Stimulated activated CD4-positive, alpha-beta T cell treated with anti-CD3 and anti-CD28 coated beads, TNF-alpha, amount 100 ng/mL, for 4 hours (primary cell): ENCODE measurements at places on chromosomes 3 and 15.

GRCh38 chr3:9732080-9732739, 675 bp downstream of the BRPF1 start:
- DNase-seq: no peak

- DNase-seq: no peak
Measured at GRCh38 chr3:186520431-186520830, 23.7 kb downstream of the CRYGS start.

- no peak for DNase-seq
Measured at GRCh38 chr3:116841003-116841735, 131.6 kb downstream of the TUSC7 start.

GRCh38 chr15:41979493-41980266, 7.3 kb upstream of the EHD4 start:
- no peak for DNase-seq

DNA sequence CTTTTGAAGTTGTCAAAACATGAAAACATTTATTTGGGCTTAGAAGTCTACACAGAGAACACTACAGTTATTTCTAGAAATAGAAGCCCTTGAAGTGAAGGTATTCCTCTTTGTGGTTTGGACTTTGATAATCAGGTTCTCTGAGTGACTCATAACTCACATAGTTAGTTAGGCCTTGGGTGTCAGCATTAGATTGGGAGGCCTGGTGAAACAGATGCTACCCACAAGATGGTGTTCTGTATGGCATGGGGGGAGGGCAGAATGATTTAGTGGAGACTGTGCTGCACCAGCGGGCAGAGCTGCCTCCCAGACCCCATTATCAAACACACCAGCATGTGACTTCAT, 108.9 kb upstream of the ETV5 start:
- DNase-seq: no peak

GRCh38 chr15:78361771-78362506, 21.8 kb downstream of the CRABP1 start:
- no peak for DNase-seq

GRCh38 chr3:33716227-33716626, 1.8 kb downstream of the CLASP2 start:
- DNase-seq: no peak

DNA sequence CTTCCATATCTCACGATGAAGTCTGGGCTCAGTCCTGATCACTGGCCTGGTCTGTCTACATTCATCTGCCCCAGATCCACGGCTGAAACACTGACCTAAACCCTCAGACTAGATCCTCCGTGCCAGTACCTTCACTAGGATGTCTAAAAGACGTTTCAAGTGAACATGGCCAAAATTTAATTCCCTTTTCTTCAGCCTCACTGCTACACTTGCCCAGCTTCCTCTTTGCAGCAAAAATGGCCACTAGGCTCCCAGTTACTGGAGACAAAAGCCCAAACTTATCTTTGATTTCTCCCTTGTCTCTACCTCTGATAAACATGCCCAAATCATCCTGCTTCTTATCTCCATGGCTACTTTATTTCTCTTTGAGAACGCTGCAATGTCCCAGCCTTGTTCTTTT, 1.7 kb downstream of the RASSF1 start:
- DNase-seq: no peak

DNA sequence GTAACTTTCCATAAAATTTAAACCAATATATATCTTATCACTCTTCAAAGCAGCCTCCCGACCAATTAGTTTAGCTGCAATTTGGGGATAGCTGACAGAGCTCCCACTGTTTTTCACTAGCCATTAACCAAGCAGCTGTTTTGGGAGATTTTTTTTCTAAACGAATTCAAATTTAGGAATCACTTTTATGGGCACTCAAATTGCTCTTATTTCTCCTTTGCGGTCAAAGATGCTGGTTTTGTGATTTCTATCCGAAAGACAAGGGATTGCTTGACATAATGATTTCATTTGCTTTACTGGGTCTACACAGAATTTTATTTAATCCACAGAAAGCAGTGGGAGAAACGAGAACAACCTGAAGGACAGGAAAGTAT, 505.7 kb upstream of the IL12A start:
- DNase-seq: no peak

- DNase-seq: peak; percentile 23
Measured at GRCh38 chr3:58414538-58415197, 19.0 kb downstream of the PDHB start.

GRCh38 chr3:52053307-52054304, 2.8 kb downstream of the DUSP7 start:
- peak; percentile 31 for DNase-seq

DNA sequence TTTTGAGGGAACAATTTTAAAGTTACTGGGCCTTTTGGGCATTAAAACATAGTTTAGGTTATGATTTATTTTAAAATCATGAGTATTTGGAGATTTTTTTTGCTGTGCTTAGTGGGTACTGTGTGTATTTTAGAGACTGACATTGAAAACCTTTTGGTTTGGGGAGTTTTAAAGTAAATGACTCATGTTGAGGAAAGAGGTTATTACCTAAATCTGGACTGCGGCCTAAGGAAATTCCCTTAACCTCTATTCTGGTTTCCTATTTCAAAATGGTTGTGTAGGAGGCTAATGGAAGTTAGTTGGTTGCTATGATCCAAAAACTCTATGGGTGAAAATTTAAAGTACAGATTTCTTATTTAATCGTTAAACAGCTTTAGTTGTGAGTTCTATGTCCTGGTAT, 57.3 kb upstream of the DPH6 start:
- no peak for DNase-seq

DNA sequence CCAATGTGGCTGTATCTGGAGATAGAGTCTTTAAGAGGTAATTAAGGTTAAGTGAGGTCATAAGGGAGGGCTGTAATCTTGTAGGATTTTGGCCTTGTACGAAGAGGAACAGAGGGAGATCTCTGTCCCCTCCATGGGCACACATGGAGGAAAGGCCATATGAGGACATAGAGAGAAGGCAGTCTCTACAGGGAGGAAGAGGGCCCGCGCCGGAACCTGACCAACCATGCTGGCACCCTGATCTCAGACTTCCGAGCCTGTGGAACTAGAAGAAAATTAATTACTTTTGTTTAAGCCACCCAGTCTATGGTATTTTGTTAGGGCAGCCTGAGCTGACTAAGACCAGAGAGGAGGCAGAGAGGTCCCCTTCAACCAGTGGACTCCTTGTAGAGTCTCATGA, 17.7 kb upstream of the MRPS22 start:
- DNase-seq: no peak

- DNase-seq: no peak
Measured at GRCh38 chr3:44510000-44510368, 32.5 kb upstream of the ZNF445 start.

DNA sequence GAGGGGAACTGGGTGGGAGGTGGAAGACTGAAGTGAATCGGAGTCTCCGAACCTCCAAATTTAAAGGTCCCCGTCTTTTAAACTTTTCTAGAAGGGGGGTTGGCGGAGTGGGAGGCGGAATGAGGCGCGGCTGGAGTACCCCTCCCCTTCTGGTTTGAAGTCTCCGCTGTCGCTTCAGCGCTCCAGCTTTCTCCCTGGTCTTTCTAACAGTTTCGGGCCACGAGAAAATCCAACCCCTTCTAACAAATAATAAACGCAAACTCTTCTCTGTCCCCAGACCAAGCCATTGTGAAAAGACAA, 2.5 kb upstream of the MECOM start:
- no peak for DNase-seq

GRCh38 chr3:181899702-181900101, 188.0 kb downstream of the SOX2 start:
- no peak for DNase-seq

- DNase-seq: no peak
Measured at GRCh38 chr15:21267226-21267625, 173.1 kb downstream of the POTEB3 start.

GRCh38 chr3:174397848-174398247, 461.3 kb upstream of the NAALADL2 start:
- DNase-seq: no peak

GRCh38 chr3:132346841-132347736, 29.9 kb downstream of the ACP3 start:
- DNase-seq: no peak

- DNase-seq: no peak
Measured at GRCh38 chr15:33341953-33342352, 31.2 kb downstream of the RYR3 start.

DNA sequence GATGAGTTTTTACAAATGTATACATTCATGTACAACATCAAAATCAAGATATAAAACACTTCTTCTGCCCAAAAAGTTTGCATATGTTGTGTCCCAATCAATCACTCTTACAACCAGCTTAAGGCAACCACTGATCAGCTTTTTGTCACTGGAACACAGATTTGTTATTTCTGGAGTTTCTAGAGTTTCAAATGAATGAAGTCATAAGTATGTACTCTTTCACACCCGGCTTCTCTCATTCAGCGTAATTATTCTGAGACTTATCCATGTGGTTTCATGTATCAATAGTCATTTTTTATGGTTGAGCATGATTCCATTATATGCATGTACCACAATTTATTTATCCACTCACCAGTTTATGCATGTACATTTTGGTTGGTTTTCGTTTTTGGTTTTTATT, 53.0 kb upstream of the CORO2B start:
- DNase-seq: no peak

GRCh38 chr3:9947025-9947995, 4.9 kb downstream of the PRRT3 start:
- DNase-seq: no peak

DNA sequence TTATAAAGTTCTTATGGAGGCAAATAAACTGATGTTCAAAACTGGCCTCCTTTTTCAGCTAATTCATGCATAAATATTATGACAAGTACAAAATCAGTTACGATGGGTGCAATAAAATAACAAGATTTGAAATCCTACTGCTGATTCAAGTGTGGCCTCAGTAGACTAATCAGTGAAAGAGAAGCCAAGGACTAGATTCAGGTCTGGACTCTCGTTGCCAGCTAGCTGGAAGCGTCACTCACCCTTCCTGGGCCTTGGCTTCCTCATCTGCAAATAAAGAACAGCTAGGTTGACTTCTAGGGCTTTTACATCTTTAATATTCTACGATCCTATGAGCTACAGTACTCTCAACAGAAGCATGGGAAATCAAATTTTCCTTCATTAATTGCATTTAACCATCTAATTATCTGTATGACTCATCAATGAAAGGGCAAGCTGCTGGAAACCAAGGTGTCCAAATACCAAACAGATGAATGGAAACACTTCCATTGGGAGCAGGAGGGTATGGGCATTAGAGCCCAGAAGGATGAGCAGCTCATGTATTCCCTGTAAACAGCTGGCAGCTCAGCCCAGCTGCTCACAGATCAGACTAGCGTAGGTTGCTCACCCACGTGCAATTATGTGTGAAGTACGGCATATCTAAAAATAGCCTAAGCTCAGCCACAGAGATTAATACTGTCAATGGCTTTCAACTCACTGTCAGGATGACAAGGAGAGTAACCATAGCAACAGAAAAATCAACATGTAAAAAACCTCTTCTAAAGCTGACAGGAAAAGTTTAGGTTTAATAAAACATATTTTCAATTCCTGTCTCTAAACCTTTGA, 294.8 kb downstream of the PLCL2 start:
- no peak for DNase-seq

- DNase-seq: no peak
Measured at GRCh38 chr3:147410116-147410525, 956 bp downstream of the ZIC1 start.

DNA sequence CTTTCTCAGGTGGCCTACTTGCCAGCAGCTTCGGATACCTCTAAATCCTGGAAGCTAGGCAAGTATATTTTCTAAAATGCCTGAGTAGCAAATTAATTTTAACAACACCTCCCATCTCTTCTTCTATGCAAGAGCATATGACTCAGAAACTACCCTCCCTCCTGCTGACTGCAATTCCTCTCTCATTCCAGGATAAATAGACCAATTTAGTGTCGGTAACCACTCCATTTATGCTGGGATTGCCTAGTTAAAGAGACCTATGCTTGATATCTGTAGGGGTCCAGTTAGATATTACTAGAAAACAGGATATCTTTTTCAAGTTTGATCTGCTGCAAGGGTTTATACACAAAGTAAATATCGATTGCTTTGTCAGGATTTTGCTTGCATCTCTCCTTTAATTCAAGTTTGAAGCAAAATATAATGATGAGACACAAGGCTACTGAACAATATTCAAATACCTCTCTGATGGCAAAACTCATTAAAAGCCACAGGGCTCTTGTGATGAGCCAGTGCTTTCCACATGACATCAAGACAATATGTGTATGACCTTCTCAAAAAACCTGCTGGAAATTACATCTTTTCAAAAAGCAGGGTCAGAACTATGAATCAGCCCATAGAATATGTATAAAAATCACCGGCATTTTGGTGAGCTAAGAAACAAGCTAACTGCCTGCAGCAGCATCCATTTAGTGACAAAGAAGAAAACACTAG, 491.6 kb upstream of the NECTIN3 start:
- DNase-seq: no peak

- no peak for DNase-seq
Measured at GRCh38 chr15:38788918-38789317, 224.3 kb upstream of the RASGRP1 start.

DNA sequence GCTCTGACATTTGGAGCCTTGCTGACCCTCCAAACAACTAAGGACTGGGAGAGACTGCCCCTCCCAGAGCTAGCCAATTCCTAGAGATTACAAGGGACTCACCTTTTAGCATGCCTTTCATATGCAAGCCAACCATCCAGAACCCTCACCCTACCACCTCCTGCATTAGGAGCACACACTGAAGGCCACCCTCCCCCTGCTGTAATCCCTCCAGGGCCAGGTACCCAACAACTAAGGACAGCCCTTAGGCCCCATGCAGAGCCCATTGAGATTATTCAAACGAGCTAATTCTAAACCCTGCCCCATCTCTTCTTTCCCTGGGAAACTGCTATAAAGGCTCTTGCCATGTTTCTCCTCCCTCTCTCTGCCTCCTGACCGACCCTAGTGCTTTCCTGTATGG, 352.6 kb downstream of the ERC2 start:
- no peak for DNase-seq
